ENCODE measurements at places on chromosomes 1 and 21. TPM values are rescaled to one million over a fixed set of nuclear protein-coding genes. Genes with fewer than 3 reads are reported as not detected.

DNA sequence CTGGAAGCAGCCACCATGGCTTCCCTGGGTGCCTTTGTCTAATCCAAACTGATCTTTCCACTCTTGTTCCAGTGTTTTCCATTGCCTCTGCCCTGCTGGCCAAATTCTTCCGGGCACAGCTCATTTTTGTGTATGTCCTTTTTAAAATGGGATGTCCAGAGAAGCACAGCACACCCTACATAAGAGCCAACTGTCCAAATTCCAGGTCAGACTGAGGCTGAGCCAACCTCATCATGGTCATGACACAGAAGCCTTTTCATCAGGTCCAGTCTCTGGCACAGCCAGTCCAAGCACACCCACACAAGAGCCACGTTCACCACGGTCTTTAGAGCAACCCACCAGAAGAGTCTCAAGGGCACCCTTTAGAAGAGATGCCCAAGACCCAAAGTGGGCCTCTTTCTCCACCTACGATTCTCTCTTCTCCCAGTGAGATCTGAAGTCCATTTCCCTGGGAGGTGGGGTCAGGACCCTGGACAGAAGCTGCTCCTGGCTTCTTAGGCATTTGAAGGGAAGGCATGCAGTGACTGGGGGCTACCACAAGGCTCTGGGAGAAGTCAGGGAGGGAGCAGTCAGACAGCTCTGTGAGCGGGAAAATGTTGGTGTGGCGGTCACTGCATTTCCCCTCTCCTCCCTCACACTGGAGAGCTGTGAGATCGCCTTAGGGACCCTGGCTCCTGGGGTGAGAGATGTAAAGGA, 53.2 kb downstream of the SYT2 start:
- no peak for DNase-seq
- H3K36me3 ChIP-seq, result no peaks in the 10 kb centered on the region
- H3K27ac ChIP-seq, result no peak overlapping the region
- H3K4me3 ChIP-seq, result no peak overlapping the region
- H3K27me3 ChIP-seq, result no peaks in the 10 kb centered on the region

DNA sequence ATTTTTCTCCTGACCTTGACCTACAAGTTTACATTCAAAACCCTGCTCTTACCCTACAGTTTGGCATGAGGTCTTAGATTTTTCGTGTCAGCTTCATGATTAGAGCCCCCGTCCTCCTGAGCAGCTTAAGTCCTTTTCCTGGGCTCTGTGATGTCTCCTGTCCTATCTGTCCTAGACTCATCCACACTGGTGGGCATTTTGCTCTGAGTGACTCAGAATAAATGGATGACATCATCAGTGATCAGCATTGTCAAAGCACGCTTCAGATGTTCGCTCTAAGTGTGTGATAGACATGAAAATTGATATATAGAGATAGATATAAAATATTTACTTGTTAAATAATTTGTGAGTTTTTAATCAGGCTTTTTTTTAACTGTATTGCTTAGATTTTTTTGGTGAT, 21.8 kb downstream of the RGS13 start:
- H3K36me3 ChIP-seq, result no peaks in the 10 kb centered on the region
- no peaks in the 10 kb centered on the region for H3K27me3 ChIP-seq
- H3K4me1 ChIP-seq, result no peaks in the 10 kb centered on the region
- no peak overlapping the region for H3K27ac ChIP-seq

- H3K27me3 ChIP-seq, result no peaks in the 10 kb centered on the region
- DNase-seq, result no peak
- no peaks in the 10 kb centered on the region for H3K4me1 ChIP-seq
- H3K36me3 ChIP-seq, result no peaks in the 10 kb centered on the region
- no peak overlapping the region for H3K4me3 ChIP-seq
- no peak overlapping the region for H3K27ac ChIP-seq
Measured at GRCh38 chr1:30315185-30315960, 408.0 kb downstream of the MATN1 start.

GRCh38 chr21:32337206-32337605, 38.6 kb downstream of the MRAP start:
- H3K36me3 ChIP-seq, result no peaks in the 10 kb centered on the region
- no peak for DNase-seq
- H3K27ac ChIP-seq, result no peak overlapping the region
- H3K27me3 ChIP-seq, result no peaks in the 10 kb centered on the region

- no peaks in the 10 kb centered on the region for H3K27me3 ChIP-seq
- DNase-seq, result no peak
- no peak overlapping the region for H3K4me3 ChIP-seq
- no peak overlapping the region for H3K27ac ChIP-seq
Measured at GRCh38 chr1:27142464-27142863, 12.5 kb downstream of the SLC9A1 start.

GRCh38 chr1:161162052-161162451, 2.8 kb downstream of the USP21 start:
- no peak for DNase-seq
- H3K4me1 ChIP-seq, result no peaks in the 10 kb centered on the region
- H3K27ac ChIP-seq, result no peak overlapping the region
- H3K4me3 ChIP-seq, result no peak overlapping the region
- H3K27me3 ChIP-seq, result no peaks in the 10 kb centered on the region

DNA sequence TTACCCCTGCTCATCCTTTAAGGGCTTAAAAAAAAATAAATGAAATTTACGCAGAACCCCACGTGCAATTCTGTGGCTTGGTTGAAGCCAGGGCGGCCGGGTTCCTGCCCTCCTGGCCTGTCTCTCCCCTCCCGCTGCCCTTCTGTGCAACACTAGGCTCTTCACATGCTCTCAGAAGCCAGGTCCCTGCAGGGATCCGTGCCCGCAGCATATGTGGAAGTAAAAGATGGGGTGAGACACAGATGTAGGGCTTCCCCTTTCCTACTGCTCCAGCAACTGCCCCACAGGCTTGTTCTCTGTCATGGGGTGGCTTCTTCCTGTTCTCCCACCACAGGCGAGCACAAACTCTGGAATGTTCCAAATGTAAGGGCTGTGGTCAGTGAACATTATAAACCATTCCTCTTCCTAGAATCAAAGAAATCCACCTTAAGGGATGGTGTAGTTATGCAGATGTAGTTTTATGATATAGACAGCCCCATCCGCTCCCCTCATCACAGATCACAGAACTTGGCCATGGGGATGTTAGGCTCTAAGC, 535.4 kb downstream of the KIF26B start:
- H3K4me1 ChIP-seq, result no peaks in the 10 kb centered on the region
- H3K36me3 ChIP-seq, result no peaks in the 10 kb centered on the region
- H3K27me3 ChIP-seq, result no peaks in the 10 kb centered on the region
- no peak overlapping the region for H3K4me3 ChIP-seq
- no peak overlapping the region for H3K27ac ChIP-seq
- DNase-seq, result no peak

- H3K4me1 ChIP-seq, result no peaks in the 10 kb centered on the region
- DNase-seq, result no peak
- H3K27me3 ChIP-seq, result no peaks in the 10 kb centered on the region
- no peak overlapping the region for H3K4me3 ChIP-seq
Measured at GRCh38 chr1:55244476-55245099, 29.4 kb upstream of the USP24 start.

DNA sequence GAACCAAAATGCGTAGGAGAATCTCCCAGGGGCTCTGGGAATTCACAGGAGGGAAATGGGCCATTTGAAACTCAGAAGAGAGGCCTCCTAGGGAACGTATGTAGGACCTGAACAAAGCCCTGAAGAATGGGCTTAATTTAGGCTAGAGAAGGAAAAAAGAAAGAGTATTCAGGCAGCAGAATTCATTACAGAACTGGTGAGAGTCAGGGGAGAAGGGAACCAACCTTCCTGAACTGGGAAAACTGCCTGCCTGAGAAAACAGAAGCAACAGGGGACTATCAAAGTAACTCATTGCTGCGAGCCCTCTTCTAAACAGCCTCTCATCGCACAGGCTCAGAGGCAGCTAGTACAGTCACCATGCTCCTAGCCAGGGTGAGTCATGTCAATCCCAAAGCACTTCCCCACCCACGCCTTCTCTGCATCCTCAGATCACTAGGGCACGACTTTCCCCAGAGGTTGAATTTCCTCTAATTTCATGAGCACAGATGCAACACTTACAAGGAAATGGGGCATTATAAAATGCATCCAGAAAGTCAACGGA, 98.1 kb downstream of the ADSS2 start:
- peak; percentile 18 for DNase-seq
- H3K4me1 ChIP-seq, result no peaks in the 10 kb centered on the region
- H3K36me3 ChIP-seq, result no peaks in the 10 kb centered on the region

- no peak overlapping the region for H3K27ac ChIP-seq
- no peaks in the 10 kb centered on the region for H3K36me3 ChIP-seq
- H3K4me3 ChIP-seq, result no peak overlapping the region
Measured at GRCh38 chr21:42112238-42112637, 41.1 kb downstream of the UMODL1 start.

DNA sequence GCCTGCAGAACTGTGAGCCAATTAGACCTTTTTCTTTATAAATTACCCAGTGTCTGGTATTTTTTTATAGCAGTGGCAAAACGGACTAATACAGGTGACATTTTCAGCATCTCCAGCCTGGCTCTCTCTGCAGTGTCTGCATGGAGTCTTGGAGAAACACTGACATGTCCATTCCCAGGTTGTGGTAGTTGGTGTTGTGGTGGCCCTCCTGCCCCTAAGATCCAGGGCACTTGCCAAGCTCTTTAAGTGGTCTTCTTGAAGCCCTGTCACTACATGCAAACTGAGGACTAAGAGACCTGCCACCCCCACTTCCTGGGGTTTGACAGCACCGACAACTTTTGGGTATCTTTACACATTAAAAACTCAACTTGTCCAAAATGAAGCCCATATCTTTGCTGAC, 419.4 kb downstream of the NPHP4 start:
- H3K27me3 ChIP-seq, result no peaks in the 10 kb centered on the region
- no peak overlapping the region for H3K27ac ChIP-seq
- H3K36me3 ChIP-seq, result no peaks in the 10 kb centered on the region
- no peaks in the 10 kb centered on the region for H3K4me1 ChIP-seq
- DNase-seq, result no peak

DNA sequence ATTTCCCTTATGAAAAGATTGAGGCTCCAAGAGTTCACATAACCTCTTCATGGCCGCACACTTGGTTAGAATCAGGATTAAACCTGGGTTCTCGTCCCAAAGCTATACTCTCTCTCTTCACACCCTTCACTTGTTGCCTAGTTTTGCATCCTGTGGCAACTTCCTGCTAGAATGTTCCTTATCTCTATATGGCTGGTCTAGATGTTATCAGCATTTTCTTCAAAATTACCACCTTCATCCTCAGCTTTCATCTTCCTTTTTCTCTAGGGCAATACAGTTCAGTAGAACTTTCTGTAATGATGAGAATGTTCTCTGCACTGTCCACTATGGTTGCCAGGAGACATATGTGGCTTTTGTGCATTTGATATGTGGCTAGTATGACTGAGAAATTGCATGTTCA, 31.1 kb upstream of the BCAR3 start:
- H3K27ac ChIP-seq, result no peak overlapping the region
- H3K4me3 ChIP-seq, result no peak overlapping the region
- no peak for DNase-seq
- no peaks in the 10 kb centered on the region for H3K4me1 ChIP-seq
- no peaks in the 10 kb centered on the region for H3K36me3 ChIP-seq

Gene STPG1
- total RNA-seq, result 1.0 TPM

Gene KDM1A
- 72.8 TPM for total RNA-seq

Gene TAS1R1
- total RNA-seq, result not detected

Gene RNF186
- total RNA-seq, result not detected

Gene SYTL1
- 4.8 TPM for total RNA-seq

Gene PTAFR
- 2.7 TPM for total RNA-seq

Gene S100A1
- not detected for total RNA-seq

Gene BTBD8
- total RNA-seq, result 5.1 TPM

Gene LRRN2
- total RNA-seq, result 1.3 TPM

Gene AGMAT
- 1.4 TPM for total RNA-seq

Gene FAM177B
- not detected for total RNA-seq

Gene RHBDL2
- not detected for total RNA-seq

Data from uterus (tissue), 4 donors.